SK-N-DZ (cell line): ENCODE measurements at places on chromosomes 1 and 21.

DNA sequence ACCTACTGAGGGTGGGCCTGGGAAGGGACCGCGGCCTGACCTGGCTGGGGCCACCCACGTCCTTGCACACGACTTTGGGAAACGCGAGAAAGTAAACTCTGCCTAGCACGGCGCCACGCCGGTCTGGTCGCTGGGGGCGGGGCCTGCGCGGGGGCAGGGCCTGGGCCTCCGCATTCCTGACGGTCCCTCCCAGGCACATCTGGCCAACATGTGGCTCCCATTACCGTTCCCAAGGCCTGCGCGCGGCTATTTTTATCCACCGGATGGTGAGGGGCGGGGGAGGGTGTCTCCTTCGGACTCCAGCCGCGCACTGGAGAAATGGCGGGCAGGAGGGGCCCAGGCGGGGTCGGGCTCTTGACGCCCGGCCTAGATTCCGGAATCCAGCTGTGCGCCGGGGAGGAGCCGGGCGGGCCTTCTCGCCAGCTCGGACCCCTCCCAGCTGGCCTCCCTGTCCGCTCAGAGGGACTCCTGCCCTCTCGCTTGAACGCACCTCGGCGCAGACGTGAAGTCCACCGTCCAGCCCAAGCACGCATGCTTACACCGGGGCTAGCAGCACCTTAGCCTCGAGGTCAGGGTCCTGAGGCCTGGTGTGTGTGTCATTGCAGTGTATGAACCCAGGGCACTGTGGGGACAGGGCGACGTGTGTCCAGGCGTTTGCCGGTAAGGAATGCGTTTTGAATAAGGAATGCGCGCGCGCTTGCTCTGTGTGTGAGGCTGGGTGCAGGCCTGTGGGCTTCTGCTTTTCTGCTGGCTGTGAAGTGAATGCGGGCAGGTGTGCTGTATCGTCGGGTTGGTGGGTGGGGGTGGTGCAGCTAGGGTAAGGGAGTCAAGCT, 2.1 kb downstream of the EVA1B start:
- DNase-seq: peak; percentile 20

DNA sequence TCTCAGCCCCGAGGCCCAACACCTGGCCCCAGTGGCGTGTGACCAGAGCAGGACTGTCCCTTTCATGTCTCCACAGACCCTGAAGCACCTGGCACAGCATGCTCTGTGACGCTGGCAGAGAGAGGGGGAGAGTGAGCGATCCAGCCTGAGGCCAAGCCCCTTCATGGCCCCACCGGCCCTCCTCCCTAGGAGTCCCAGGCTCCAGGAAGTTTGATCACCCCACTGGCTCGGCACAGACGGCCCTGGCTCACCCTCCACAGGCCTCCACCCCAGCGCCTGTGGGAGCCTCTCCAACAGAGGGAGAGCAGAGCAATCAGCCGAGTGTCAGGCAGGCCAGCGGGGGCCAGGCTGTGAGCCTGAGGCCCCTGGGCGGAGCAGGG, 11.0 kb downstream of the SH3BGRL3 start:
- no peak for DNase-seq

GRCh38 chr1:230610589-230610988, 31.7 kb upstream of the COG2 start:
- no peak for DNase-seq

- DNase-seq: no peak
Measured at GRCh38 chr1:207051191-207051943, at the start of gene YOD1. YOD1 (minus strand) TSS chr1:207051208; CDS start chr1:207051030, 178 bp downstream.

DNA sequence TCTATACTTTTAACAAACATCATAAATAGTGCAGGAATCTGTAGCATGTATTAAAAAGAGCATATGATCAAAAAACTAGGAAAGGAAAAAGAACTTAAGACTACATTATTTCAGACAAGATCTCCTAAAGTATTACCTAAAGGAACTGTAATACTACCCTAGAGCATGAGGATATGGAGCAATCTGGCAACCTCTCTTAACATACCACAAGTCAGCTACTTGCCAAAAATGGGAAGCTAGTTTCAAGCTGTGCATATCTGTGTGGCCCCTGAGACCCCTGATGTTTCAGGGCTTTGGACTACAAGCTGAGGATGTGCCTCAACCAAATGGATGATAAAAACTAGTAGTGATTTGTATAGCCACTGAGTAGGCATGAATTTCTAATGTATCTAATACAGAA, 525.6 kb downstream of the PTBP2 start:
- DNase-seq: no peak

- DNase-seq: no peak
Measured at GRCh38 chr1:86345042-86345441, 51.1 kb downstream of the ODF2L start.
